ENCODE measurements at places on chromosomes 13 and 19.

GRCh38 chr13:72050251-72050650 lies 183.2 kb upstream of the DACH1 start:
- DNase-seq: no peak

DNA sequence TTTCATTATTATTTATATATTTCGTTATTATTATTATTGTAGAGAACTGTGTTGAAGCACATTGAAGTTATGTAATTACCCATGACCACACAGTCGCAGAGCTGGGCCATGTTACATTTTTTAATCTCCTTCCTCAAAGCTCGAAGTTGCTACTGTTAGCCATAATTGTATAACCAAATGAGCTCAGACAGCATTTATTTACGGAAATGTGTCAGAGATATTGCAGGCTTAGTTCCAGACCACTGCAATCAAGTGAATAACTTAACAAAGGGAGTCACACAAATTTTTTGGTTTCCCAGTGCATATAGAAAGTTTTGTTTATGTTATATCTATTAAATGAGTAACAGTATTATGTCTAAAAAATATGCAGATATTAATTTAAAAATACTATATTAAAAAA lies 147.1 kb upstream of the SLITRK1 start:
- no peak for DNase-seq

DNA sequence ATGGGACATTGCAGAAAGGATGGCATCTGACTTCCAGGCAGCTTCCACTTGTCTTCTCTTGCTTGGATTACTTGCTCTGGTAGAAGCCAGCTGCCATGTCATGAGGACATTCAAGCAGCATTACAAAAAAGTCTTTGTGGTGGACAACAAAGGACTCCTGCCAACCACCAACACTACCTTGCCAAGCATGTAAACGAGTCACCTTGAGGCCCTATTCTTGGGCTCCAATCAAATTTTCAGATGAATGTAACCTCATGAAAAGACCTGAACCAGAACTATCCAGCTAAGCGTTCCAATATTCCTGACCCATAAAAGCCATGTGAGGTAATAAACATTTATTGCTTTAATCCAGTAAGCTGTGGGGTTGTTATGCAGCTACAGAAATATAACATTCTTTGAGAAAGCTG lies 12.5 kb downstream of the PROSER1 start:
- no peak for DNase-seq

DNA sequence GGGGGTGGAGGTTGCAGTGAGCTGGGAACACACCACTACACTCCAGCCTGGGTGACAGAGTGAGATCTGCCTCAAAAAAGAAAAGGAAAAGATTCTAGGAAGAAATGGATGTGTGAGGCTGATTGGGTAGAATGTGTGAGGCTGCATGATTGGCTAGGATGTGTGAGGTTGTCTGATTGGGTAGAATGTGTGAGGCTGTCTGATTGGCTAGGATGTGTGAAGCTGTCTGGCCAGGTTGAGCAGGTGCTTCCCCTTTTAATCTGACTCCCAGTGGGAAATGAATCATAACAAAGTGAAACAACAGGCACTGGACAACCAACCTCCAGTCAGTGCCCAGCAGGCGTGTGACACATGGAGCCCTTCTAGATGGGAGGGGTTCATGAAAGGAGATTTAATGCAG lies 14.7 kb downstream of the C13orf46 start:
- DNase-seq: no peak

DNA sequence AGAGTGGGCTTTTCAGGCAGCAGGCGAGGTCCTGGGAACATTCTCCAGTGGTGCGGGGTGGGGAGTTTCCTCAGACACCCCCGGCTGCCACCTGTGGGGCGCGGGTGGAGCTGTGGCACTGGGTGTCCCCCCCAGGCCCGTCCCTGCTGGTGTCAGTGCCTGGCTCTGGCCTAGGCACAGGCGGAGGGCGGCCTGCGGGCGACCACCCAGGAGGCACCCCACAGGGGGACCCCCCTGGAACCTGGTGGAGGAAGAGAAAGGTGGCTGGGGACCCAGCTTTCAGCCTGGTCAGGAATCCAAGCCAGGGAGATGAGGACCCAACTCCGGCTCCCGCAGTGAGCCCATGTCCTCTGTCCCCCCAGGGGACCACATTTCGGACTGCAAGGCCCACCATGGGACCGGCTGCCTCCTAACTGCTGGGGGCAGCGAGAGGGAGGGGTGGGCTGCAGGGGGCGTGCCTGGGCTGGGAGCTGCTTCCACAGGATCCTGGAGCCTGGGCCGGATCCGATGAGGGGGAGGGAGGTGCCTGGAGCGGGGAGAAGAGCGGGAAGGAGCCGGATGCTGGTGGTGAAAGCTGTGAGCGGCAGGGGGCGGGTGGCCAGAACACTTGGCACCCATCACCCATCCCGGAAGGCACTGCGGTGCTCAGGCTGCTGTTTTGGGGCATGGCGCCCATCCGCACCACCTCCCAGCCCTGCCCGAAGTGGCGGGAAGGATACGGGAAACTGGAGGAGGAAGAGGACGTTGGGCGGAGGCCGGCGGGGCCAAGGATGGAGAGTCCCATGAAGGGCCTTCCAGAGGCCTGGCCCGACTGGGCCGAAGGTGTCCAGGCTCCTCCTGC lies 5.5 kb upstream of the CTXN1 start:
- no peak for DNase-seq

GRCh38 chr19:5139583-5140325 lies 170.8 kb downstream of the KDM4B start:
- no peak for DNase-seq

Measured in T-helper 9 cell (primary cell).